ENCODE measurements at places on chromosomes 5 and 9.

- DNase-seq, result no peak
Measured at GRCh38 chr5:76990899-76991459, 38.1 kb downstream of the CRHBP start.

GRCh38 chr5:81778642-81779041 is 27.7 kb upstream of the SSBP2 start:
- no peak for DNase-seq

DNA sequence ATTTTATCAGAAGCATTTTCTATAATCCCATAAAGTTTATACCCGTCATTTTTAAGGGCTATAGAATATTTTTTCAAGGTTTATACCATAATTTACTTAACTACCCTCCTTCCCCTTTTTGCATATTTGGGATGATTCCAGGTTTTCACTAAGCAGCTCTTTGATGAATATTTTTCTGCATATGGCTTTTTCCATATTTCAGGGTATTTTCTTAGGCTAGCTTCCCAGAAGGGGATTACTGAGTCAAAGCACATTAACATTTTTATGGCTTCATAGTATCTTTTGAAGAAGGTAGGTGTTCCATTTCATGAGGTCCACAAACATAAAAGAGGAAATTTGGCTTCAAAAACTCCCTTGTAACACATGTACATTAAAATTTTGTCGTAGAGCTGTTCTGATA is 14.6 kb upstream of the COL15A1 start:
- DNase-seq, result no peak

GRCh38 chr9:137099231-137099630 is 12.4 kb downstream of the MAN1B1 start:
- DNase-seq, result no peak

DNA sequence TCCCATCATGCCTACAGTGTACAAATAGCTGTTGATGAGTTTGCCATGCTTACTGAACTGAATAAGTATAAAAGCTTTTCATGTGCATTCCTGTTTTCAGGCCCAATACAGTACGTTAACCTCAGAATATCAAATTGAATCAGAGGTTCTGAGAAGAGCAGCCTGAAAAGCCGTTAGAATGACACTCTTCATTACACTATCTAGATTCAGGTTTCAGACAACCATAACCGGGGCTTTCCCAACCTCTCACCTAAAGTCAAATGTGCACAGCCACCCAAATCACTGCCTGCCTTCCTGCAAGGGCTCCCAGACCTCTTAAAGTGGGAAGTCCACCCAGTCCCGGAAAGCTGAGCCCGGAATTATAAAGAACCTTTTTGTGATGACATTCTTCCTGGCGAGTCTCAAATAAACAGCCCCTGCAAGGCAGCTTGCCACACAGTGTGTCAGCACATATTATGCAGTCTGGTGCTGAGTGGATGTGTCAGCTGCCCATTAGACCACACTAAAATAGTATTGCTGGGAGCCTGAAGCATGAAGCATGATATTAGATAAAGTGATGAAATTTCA is 245.8 kb downstream of the TLE4 start:
- no peak for DNase-seq

- DNase-seq, result no peak
Measured at GRCh38 chr5:140802781-140803271, 2.0 kb downstream of the PCDHA3 start.

DNA sequence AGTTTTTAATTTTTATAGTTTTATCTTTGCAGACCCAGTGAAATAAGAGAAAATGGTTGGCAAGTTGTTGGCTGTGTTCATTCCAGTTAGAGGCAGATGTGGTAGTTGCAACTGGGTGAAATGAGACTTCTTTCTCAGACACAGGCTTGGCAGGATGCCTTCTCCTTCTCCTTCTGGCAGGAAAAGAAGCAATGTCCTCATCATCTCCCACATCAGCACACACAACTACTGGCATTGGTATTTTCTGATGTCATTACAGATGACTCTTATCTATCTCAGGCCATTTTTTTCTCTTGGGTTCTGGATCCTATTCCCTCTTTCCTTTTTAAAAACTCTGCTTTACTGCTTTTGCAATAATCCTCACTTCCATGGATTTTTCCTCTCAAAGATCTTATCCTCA is 103.3 kb upstream of the EDIL3 start:
- no peak for DNase-seq

GRCh38 chr9:124503713-124504529 is 3.3 kb downstream of the NR5A1 start:
- no peak for DNase-seq

DNA sequence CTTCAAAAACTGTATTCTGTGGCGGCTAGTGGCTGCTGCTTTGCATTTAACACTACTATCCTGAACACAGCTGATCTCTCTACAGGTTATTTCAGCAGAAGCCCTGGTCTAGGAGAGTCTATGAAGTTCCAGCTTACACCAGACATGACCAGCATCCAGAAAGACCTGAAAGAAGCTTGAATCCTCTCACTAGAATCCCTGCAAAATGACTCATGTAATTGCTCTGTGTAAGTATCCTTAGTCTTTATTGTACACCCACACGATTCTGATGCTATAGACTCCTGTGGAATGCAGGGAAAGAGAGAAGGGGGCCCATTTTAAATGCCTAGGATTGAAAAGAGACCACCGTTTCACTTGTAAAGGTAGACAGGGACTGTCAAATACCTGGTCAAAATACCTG is 859 bp upstream of the GRIA1 start:
- no peak for DNase-seq

- no peak for DNase-seq
Measured at GRCh38 chr9:38254151-38254550, 138.4 kb upstream of the ALDH1B1 start.

GRCh38 chr9:92954049-92954861 is 6.9 kb downstream of the FGD3 start:
- DNase-seq, result peak; percentile 77

DNA sequence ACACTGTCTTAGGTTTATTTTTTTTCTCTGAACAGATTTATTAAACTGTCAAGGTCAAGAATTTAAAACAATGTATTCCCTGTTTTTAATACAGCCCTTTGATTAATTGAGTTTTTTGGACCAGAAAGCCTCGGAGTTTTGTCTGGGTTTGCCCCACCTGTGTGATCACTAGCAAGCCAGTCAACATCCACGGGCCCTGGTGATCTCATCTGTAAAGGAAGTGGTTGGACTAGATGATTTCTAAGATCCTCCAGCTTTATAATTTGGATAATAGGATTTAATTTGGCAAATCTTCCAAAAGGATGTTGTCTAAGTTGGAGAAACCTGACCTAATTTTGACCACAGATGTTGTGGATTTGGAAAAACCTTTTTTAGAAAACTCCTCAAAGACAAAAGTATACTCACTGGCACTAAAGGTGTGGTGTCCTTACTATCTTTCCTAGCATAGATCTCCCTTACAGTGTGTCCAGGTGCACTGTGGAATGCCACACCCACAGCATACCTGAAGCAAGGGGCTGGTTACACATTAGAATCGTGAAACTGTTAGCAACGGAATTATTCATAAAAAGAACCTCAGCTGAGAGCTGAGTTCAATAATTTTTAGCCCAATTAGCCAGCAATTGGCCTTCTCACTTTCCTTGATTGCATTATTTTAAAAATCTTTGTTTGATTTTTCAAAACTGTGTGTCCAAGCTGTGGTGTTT is 195.6 kb upstream of the ELL2 start:
- no peak for DNase-seq

- DNase-seq, result no peak
Measured at GRCh38 chr9:75200892-75201470, 112.7 kb downstream of the OSTF1 start.

DNA sequence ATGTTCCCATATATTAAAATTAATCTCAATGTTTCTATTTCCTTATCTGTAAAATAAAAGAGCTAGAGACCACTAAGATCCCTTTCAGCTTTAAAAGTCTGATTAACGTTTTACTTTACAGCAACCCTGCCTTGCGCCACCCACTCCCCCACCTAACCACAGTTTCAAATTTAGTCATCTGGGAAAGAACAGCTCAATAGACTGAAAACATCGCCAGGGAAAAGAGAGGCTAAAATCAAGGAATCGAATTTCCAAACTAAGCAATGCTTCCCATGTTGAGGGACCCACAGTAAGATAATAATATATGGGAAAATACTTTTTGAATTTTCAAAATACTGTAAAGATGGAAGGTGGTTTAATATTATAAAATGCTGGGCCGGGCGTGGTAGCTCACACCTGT is 6.6 kb downstream of the SAXO1 start:
- no peak for DNase-seq

DNA sequence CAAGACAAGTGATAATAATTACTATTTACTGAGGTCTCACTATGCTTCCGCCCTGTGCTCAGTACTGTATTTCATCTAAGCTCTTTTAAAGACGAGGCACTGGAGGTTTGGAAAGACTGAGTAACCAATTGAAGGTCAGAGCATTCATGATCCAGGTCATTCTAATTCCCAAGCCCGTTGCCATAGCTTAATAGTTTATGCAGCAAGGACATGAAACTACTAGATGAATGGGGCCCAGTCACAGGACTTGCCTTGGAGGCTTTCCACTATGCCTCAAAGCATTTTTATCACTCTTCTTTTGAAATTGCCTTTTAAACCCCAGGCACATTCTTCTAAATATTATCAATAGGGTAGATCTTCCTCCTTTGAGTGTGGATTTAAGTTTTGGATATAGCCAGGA is 17.2 kb upstream of the NFIB start:
- no peak for DNase-seq

DNA sequence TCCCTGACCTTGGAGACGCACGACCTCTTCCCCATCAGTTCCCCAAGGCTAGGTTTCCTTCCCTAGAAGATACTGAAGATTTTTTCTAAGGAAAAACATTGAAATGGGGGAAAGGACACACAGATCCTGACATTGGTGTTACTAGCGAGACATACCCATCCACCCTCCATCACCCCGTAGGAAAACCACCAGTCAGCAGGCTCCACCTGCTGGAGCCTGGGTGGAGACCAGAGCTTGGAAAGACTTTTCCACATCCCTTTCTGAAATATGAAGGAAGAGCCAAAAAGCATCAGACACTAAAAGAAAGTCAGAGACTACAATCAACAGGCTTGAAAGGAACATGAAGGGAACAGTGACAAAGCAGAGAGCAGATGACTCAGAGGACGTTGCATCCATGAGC is 638.0 kb downstream of the IRX1 start:
- DNase-seq, result no peak

DNA sequence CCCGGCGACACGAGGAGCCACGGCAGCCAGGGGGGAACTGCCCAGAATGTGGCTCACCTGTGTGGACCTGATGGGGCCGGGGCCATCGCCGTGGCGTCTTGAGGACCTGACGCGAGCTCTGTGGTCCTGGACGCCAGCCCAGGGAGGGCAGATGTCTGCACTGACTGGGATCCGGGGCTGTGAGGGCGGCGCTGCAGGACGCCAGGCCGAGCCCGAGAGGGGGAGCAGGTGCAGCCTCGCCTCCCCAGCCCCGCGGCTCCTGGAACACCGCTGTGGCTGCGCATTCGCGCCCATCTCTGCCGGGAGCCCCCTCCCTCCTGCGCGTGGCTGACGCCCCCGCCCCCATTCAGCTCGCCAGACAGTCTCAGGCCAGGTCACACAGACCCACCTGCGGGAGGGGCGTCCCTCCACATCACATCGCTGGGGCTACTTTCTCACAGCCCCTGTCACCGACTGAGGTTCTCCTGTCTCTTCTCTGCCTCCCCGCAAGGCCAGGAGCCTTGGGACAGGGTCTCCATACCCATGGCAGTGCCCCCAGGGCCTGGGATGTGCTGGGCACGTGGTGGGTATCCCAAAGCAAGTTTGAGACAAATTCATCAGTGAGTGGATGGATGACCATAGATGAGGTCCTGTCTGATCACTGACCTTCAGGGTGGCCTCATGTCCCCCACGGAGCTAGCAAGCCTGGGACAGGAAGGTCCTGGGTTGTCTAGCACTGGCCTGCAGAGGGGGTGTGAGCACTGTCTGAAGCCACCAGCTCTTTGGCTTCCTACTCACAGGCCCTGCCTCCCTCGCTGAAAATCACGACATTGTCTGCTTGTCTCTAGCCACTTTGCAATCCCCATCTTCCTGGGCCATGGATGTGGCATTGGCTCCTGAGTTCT is 47.3 kb downstream of the RASGEF1C start:
- no peak for DNase-seq

GRCh38 chr9:131618071-131618479 is 72.8 kb downstream of the PRRT1B start:
- no peak for DNase-seq

- DNase-seq, result no peak
Measured at GRCh38 chr5:128854931-128855330, 110.4 kb upstream of the SLC27A6 start.

GRCh38 chr5:475704-476101 is 32.7 kb downstream of the EXOC3 start:
- DNase-seq, result no peak

GRCh38 chr5:153432583-153432982 is 57.9 kb upstream of the GRIA1 start:
- DNase-seq, result no peak

DNA sequence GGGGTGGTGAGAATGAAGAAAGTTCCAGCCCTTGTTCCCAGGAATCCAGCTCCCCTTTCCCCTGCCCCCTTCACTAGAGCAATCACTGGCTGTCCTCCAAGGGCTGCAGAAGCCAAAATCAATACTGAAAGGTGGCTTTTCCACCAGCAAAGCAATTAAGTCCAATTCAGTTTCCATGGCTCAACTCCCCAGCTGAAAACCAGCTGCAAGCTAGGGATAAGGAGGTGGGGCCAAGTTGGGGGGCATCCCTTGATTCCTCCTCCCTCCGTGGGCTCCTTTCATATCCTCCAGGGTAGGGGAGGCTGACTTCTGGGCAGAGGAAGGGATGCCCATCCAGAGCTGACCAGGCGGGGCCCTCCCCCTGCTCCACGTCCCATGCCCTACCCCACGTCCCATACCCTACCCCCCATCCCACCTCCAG is 22.7 kb downstream of the CAMK2A start:
- DNase-seq, result no peak

GRCh38 chr9:99002706-99003105 is 59.0 kb downstream of the COL15A1 start:
- DNase-seq, result no peak

- DNase-seq, result no peak
Measured at GRCh38 chr9:112569186-112569585, 82.6 kb downstream of the KIAA1958 start.

DNA sequence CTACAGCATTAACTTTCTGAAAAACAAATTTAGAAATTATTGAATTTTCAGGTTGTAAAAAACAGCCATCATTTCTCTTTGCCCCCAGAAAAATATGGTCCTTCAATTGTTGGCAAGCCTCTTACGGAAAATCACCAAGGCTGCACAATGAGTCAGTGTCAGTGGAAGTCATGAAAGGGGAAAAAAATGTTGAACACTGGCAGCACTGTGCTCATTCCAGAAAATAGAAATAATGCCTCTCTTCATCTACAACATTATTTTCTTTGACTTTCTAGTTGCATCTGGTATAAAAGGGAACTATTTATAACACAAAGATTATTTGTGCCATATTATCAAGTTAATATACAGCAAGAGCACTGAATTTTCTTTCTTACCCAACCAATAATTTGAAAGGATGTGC is 26.7 kb upstream of the STK32A start:
- no peak for DNase-seq

- no peak for DNase-seq
Measured at GRCh38 chr9:91899219-91899563, 50.8 kb downstream of the ROR2 start.

All from activated CD8-positive, alpha-beta memory T cell treated with anti-CD3 and anti-CD28 coated beads, Interleukin-2, amount 50 U/mL, for 4 hours (primary cell).